ENCODE measurements at places on chromosomes 13 and 19.

DNA sequence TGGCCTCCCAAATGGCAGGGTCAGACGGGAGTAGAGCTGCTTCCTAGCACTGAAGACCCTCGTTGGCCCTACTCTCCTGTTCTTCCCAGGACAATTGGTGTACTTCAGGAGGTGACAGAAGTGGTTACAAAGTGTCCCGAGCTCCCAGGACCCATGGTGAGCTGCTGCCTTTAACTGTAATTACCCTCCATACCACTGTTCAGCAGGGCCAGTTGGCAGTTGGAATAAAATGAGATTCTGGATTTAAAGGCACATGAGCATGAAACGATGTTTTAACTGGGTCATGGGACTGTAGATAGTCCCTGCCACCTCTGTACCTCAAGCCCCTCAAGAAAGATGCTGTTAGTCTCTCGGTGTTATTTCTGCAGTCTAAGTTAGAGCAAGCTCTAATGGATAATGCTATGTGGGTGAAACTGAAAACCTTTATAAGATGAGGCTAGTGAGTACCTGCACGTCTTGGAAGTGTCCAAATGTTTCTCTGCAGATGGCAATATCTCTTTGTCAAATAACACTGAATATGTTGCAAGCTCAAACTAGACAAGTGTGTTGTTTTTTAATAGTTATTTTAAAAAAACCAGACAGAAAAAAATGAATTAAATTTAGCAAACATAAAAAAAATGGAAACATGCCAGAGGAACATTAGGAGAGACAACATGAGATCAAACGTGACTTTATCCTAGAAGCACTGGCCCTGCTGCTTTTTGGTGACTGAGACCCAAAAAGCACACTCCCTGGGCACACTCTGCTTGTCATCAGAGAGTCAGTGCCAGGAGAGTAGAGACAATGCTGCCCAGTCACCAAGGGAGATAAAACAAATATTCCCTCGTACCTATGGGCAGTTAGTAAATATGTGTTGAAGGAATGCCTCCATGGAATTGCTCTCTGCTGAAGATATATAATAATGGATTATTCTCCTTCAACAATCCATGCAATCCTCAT is 266.3 kb downstream of the LMO7 start:
- no peak for DNase-seq

GRCh38 chr13:71939186-71939585 is 72.2 kb upstream of the DACH1 start:
- DNase-seq, result peak; percentile 36

DNA sequence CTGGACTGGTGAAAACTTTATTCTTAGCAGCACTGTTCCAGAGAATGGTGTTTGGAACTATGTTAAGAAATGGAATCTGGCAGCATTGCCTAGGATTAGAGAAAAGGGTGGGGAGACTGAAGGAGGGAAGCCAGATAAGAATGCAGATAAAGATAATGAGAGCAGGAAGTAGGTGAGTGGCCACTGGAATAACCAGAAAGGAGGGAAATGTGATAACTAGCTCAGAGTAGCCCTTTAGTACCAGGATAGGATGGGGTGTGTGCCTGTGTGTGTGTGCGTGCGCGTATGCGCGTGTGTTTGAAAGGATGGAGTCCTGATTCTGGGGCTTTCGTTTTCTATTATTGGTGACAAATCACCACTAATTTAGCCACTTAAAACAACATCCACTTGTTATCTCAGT is 33.4 kb upstream of the FRY start:
- no peak for DNase-seq

GRCh38 chr13:41751734-41752445 is 209.0 kb downstream of the VWA8 start:
- DNase-seq, result no peak

GRCh38 chr19:33214596-33214995 is 11.1 kb downstream of the SLC7A10 start:
- DNase-seq, result peak; percentile 29

GRCh38 chr13:103945836-103946235 is 879.6 kb upstream of the SLC10A2 start:
- DNase-seq, result no peak

- no peak for DNase-seq
Observed at GRCh38 chr19:47511128-47511517, 3.7 kb downstream of the NAPA start.

GRCh38 chr19:10872546-10873107 is 1.3 kb downstream of the CARM1 start:
- DNase-seq, result peak; percentile 32

- no peak for DNase-seq
Observed at GRCh38 chr19:51786646-51787494, 8.1 kb upstream of the FPR3 start.

DNA sequence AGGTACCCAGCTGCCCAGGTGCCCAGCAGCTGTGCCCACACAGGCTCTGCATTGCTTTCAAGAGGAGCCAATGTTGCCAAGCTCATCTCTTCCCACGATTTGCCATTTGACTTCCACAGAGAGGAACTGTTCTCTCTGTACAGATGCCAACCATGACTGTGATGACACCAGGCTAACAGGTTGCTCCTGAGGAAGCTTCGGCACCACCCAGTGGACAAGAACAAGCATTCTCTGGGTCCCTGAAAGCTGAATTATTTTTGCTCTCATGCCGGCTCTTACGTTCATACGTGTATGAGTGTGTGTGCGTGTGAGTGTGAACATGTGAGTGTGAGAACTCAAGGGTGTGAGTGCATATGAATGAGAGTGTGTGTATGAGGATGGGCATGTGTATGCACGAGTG is 535.2 kb downstream of the LIG4 start:
- DNase-seq, result peak; percentile 4

- no peak for DNase-seq
Observed at GRCh38 chr13:39226359-39226758, 188.1 kb downstream of the NHLRC3 start.

DNA sequence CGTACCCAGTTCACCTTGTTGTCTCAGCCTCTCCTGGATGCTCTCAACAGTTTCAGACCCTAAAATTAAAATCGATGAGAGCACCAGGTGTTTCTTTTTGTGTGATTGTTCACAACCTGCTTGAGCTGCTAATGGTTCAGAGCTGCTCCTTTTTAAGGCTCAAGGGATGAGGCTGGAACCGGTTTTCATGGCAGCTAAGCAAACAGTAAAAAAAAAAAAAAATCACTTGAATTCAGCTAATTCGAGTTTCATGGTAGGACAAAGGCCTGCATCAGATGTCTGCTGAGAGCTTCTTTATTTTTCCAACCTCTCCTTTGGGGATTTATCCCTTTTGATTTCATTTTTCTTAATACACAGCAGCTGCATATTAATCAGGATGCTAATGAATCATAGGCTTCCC is 6.5 kb downstream of the SYCE2 start:
- no peak for DNase-seq

- no peak for DNase-seq
Observed at GRCh38 chr19:8338835-8339234, 4.2 kb downstream of the KANK3 start.

DNA sequence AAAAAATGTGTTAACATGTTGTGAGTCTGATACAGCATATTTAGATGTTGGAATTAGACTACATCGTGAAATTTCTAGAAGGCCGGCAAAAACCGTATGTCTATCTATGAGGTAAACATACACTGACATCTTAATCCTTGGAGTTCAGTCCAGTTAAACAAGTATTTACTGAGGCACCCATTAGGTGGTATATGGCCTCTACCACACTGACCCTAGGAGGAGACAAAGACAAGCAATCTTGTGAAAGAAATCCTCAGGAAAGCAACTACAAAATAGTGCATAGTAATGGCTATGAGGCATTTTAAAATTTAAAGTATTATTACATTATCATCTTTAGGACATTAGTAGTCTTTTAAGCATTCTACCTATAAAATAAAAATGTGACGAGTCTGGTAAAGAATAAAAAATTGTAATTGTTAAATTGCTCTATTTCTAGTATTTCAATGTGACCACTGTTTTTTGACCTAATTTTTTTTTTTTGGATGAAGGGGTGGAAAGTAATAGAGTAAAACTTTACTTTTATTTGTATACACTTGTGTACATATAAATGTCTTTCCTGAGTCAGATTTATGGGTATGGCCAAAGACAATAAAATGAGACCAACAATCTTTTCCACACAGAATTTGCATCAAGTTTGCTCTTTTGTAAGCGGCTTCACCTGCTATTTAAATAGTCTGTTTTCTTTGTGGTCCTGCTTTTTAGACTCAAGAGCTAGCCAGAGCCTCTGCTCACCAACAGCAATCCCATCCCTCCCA is 50.5 kb downstream of the KATNAL1 start:
- DNase-seq, result peak; percentile 25

DNA sequence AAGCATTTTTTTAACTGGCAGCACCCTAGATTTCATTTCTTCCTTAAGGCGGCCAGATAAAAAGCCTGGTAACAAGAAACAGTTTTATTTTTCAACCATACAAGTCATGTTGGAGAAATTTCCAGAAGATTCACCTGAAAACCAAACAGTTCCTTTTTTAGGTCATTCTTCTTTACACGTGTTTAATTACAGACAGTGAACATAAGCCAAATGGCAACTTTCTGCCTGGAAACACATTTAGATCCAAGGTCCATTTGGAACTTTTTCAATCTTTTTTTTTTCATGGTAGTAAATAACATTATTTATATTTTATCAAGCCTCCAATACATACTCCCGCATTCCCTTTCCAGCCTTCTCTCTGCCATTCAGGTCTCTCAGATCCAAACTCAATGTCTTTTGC is 886.1 kb upstream of the MIR17HG start:
- DNase-seq, result no peak

- DNase-seq, result peak; percentile 83
Observed at GRCh38 chr19:35901854-35902661, at the start of gene HCST. HCST (plus strand) TSS chr19:35902529; CDS start chr19:35902594, 65 bp downstream.

GRCh38 chr13:40622246-40622645 is 44.2 kb downstream of the FOXO1 start:
- DNase-seq, result no peak

GRCh38 chr13:22447132-22447886 is 733.5 kb upstream of the SGCG start:
- no peak for DNase-seq

- no peak for DNase-seq
Observed at GRCh38 chr13:30115257-30115600, 192.1 kb downstream of the KATNAL1 start.

GRCh38 chr19:14767466-14767971 is 10.8 kb downstream of the ADGRE2 start:
- DNase-seq, result no peak

DNA sequence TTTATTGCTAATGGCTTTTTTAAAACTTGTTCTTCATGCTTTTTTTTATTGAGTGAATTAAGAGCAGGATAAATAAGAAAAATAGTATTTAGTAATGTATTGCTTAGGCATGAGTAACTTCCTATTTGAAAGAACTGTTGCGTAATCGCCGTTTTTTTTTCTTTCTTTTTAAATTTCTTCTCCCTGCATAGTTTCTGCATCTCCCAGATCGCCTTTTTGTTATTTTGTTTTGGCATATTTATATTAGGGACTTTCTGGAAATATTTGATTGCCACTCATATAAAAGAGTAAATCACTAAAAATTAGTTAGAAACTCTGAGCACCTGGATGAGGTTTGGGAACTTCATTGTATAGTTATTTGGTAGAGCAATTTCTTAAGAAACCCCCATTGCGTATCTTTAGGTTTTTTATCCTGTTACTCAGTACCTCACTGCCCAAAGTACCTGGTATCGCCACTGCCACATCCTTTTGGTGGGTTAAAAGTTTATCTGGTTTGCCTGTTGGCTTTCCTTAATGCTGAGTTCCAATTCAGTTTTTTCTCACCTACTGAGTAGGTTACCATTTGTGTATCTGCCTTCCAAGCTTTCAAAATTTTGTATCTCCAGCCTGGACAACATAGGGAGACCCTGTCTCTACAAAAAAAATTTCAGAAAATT is 36.2 kb upstream of the LPAR6 start:
- peak; percentile 72 for DNase-seq

DNA sequence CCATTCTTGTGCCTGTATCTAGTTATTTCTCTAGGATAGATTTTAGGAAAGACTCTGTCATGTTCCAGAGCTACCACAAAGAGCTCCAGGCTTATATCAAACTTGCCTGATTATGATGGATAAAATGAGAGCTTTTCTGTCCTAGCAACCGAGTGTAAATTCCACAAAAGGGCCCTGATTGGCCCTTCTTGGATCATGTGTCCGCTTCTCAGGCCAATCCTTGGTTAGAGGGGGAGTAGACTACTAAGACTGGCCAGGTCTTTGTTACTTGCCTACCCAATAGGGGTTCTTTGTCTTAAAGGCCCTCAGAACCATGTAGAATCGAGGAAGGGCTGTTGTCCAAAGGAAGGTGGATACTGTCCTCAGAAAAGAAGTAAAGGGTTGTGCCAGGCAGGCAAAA is 2.4 kb downstream of the DHX34 start:
- DNase-seq, result peak; percentile 83

- DNase-seq, result peak; percentile 79
Observed at GRCh38 chr13:79679334-79679733, 198.4 kb downstream of the NDFIP2 start.

GRCh38 chr19:4556597-4557127 is 2.8 kb downstream of the SEMA6B start:
- DNase-seq, result peak; percentile 88

DNA sequence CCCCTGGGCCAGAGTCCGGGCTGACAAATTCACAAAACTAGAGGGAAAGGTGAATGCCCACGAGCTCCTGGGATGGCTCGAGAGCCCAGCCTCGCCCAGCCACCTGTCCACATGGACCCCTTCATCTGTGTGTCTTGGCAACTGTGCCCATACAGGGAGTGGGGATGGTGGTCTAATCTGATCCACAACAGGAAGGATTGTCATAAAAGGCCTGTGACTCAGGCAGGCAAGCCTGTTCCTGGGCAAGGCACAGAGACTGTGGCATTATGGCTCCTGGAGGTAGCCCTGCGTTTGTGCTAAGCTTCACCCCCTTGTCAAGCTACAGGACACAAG is 20.0 kb downstream of the CAPS start:
- DNase-seq, result no peak

- DNase-seq, result no peak
Observed at GRCh38 chr19:19236173-19236572, 24.4 kb downstream of the NCAN start.

GRCh38 chr19:42366673-42367072 is 23.4 kb downstream of the CNFN start:
- no peak for DNase-seq

- no peak for DNase-seq
Observed at GRCh38 chr19:32202244-32202643, 143.2 kb upstream of the ZNF507 start.

DNA sequence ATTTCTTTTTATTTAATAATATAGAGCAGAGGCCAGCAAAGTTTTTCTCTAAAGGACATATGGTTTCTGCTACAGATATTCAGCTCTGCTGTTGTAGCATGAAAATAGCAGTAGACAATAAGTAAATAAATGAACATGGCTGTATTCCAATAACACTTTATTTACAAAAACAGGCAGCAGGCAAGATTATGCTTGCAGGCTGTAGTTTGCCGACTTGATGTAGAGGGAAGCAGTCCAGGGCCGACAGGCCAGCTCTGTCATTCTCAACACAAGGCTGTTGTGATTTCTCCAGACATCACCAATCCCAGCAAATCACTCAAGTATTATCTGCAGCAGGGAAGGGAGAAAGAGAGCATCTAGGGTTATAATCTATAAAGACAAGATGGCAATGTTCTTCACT is 1062.5 kb upstream of the PCDH9 start:
- DNase-seq, result no peak
